Endothelial cell (in vitro differentiated cells): ENCODE measurements at places on chromosomes 7 and 10. TPM values are rescaled to one million over a fixed set of nuclear protein-coding genes. Genes with fewer than 3 reads are reported as not detected.

DNA sequence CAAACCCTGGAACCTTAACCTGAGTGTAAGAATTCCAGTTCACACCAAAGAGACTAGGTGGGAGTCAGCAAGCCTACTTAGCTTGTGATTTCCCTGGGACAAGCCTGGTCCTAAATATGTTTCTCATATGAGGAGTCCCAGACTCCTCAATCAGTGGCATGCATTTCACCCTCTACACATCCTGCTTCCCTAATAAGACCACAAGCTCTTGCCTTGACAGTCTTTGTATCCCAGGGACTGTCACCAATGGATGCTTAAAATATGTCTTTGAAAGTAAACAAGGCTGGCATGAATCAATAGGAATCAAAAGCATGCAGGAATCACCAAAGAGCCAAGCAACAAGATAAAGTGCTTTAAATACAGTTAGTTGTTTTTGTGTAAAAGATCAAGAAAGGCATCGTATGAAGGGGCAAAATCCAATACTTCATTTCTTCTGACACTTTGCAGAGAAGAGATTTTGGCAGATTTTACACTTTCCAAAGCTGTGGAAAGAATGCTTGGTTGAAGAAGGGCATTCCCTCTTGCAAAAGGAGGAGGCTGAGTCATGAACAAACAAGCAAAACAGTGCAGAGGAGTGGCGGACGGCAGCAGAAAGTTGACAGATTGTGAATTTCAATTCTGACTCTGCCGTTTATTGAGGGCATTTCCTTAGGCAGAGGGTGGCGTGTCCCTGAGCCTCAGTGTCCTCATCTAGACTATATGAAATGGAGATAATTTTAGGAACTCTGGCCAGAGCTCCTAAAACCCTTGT, 8.5 kb upstream of the NFE2L3 start:
- no peak overlapping the region for H3K27ac ChIP-seq
- H3K4me3 ChIP-seq: no peak overlapping the region
- H3K27me3 ChIP-seq: peaks cover 2% of the 10 kb centered on the region
- no peak for DNase-seq
- no peaks in the 10 kb centered on the region for H3K4me1 ChIP-seq

GRCh38 chr10:89309156-89310055, 7.6 kb downstream of the IFIT2 start:
- no peaks in the 10 kb centered on the region for H3K36me3 ChIP-seq
- H3K27me3 ChIP-seq: peaks cover 1% of the 10 kb centered on the region
- no peaks in the 10 kb centered on the region for H3K4me1 ChIP-seq

- no peak for DNase-seq
- H3K36me3 ChIP-seq: peaks cover 5% of the 10 kb centered on the region
- H3K27me3 ChIP-seq: no peaks in the 10 kb centered on the region
- no peak overlapping the region for H3K27ac ChIP-seq
- peaks cover 17% of the 10 kb centered on the region for H3K4me1 ChIP-seq
- no peak overlapping the region for H3K4me3 ChIP-seq
Observed at GRCh38 chr7:73345538-73345937, 17.6 kb downstream of the FKBP6 start.

INSIG1 gene
- 53.1 TPM for total RNA-seq

SPDYE5 gene
- not detected for total RNA-seq
